ENCODE measurements at places on chromosomes 1 and 21.

DNA sequence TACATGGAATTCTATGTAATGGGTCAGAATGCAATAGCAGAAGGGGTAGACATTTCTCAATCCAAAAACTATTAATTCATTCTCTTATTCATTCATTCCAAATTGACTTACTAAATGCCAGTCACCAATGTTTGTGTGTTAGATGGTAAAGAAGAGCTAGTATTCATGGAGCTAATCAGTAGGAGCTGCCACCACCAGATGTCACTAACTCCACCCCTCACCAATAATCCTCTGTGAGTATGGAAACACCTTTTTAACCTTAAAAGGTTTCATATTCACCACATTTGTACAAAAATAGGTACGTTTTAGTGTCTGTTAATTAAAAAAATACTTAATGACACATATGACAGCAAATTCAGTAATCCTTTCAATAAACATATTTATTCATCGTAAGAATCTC is 131.8 kb upstream of the PKN2 start:
- DNase-seq: no peak

GRCh38 chr1:160226623-160227022 is 21.4 kb downstream of the PEA15 start:
- no peak for DNase-seq

- DNase-seq: no peak
Measured at GRCh38 chr1:45503462-45504360, 3.6 kb downstream of the MMACHC start.

DNA sequence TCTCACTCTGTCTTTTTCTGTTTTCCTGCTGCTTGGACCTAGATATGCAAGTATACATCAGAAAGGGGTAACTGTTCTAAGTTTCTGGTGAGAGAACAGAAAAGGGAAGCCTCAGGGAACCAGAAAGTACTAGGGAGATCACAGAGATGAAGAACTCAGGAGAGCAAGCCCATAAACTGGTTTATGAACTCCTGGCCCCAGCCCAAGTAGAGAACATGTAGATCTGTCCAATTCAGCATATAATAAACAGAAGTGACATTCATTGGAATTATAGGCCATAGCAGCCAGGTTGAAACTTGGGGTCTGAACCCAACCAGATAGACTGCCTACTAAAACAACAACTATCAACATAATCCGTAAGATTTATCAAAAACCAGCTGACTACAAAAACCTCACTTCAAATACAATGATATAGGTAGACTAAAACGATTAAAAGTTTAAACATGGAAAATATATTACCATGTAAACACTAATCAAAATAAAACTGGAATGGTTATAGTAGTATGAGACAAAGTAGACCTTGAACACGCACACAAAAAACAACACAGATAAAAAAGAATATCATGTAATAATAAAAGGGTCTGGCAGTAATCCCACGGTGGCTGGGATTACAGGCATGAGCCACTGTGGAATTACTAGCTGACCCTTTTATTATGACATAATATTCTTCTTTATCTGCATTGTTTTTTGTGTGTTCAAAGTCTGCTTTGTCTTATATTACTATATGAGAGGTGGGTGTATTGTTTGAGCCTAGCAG is 65.0 kb downstream of the ZSWIM5 start:
- DNase-seq: no peak

DNA sequence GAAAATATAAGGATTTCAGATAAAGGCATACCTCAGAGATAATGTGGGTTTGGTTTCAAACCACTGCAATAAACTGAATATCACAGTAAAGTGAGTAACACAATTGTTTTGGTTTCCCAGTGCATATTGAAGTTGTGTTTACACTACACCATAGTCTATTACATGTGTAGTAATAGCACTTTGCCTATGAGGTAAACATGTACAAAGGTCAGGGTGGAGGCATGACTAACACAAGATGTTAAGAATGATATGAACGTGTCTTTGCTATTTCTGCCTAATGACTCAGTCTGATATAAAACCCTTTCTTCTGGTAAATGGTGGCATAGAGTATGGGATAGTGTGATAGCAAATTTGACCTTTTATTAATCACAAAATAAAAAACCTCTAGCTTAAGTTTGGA is 621.5 kb upstream of the ADGRL2 start:
- DNase-seq: no peak

DNA sequence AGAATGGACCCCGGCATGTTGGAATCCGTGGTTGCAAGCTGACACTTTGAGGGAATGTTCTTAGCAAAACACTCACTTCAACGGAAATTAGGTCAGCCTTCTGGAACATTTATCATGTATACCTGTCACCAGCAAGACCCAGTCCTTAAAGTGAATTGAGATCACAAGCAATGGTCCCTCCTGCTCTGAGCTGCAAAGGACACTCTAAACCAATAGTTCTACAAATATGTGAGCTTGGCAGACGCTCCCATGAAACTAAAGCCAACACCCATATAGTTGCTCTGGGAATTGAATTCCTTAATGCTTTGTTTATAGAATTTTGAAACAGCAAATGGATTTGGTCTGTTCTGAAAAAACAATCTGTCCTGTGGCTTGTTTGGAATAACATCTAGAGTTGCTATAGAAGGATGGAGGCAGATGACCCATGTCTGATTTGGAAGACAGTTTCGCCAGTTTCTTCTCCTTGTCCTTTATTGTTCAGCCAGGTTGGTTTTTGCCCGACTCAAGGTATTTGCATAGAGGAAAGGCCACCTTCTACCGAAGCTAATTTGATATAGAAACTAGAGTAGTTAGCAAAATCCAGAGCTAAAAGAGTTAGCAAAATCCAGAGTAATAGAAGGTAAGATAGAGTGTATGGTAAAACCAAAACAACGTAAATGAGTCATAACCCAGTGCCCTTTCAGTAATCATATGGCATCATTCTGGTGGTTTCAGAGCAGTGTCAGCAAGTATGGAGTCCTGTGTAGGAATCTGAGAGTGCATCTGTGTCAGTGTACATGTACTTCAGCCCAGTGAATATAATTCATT is 236.2 kb downstream of the NFIA start:
- DNase-seq: no peak

DNA sequence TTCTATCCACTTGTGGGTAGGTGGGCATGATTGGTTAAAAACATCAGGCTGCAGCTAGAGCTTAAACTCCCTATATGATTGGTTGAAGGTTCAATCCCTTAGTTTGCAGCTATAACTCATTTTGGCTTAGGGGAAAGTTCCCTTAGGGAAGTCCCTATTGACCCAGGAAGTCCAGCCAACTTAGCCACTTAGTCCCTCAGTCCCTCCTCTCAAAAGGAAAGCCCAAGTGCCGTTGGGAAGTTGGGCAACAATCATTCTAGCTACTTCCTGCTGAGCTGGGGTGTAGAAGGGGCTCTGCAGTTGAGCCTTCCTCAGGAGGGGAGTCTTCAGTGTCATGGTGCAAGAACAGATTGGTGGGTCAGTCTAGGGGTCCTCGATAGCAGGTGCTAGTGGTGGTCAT is 12.2 kb downstream of the MSTO1 start:
- no peak for DNase-seq

DNA sequence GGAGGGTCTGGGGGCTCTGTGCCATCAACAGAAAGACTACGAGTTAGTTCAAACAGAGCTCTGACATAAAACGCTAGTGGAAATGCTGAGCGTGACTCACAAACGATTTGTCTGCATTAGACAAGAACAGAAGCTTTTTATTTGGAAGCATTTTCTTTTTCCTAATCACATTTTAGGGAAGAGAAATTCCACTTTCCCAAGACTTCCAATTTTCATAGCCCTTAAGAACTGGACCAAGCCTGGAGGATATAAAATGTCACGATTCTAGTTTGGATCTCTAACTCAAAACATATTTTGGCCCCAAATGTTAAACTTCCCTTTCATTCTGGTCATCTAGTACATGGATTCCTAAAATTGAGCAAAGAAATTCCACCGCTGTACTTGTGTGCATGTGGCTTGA is 320.0 kb downstream of the PCP4 start:
- no peak for DNase-seq

GRCh38 chr1:57115030-57115614 is 149.3 kb upstream of the C8B start:
- DNase-seq: no peak

- DNase-seq: no peak
Measured at GRCh38 chr21:42596657-42597056, 56.8 kb upstream of the PDE9A start.

GRCh38 chr1:115189814-115190539 is 100.7 kb upstream of the TSPAN2 start:
- DNase-seq: no peak

DNA sequence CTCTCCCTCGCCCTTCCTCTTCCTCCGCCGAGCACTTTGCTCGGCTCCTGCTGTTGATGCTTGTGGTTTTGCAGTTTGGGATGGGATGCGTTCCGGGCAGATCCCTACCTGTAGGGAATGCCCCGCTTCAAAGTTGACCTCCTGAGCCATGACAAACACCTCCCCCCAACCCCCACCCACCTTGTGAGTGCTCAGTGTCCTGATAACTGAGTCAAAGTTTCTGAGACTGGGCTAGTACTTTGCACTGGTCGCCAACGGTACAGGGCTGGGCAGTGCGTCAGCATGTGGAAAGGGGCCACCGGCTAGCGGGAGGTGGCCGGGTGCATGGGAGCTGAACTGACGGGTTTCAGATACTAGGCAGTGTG is 771 bp downstream of the RABGAP1L start:
- DNase-seq: peak; percentile 6

DNA sequence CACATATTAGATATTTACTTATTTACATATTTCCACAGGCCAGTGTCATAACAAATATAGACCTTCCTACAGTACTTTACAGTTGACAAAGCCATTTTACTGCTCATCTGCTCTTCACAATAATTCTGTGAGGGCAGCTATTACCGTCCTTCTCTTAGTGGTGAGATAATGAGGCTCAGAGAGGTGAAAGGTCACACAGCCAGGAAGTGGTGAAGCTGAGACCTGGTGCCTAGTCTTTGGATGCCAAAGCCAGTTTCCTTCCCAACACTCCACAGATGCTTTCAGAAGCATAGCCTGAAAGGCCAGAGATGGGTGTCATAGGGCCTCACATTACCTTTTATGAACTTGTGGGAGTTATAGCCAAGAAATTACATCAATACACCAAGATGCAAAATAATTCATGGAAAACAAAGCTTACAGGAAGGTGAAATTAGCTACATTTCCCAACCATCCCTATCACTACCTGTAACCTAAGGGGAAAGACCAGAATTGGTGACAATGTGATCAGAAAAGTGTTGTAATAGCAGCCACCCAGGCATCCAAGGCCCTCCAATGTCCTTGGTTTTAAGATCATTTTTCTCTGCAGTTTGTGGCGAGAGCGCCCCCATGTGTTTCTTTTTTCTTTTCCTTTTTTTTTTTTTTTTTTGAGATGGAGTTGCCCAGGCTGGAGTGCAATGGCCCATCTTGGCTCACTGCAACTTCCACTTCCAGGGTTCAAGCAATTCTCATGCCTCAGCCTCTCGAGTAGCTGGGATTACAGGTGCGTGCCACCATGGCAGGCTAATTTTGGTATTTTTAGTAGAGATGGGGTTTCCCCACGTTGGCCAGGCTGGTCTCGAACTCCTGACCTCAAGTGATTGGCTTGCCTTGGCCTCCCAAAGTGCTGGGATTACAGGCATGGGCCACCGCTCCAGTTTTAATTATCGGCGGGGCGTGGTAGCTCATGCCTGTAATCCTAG is 26.5 kb upstream of the RPL11 start:
- no peak for DNase-seq

GRCh38 chr21:34092262-34092921 is 19.0 kb downstream of the MRPS6 start:
- no peak for DNase-seq

- DNase-seq: no peak
Measured at GRCh38 chr1:16199700-16200099, 12.8 kb downstream of the ARHGEF19 start.

DNA sequence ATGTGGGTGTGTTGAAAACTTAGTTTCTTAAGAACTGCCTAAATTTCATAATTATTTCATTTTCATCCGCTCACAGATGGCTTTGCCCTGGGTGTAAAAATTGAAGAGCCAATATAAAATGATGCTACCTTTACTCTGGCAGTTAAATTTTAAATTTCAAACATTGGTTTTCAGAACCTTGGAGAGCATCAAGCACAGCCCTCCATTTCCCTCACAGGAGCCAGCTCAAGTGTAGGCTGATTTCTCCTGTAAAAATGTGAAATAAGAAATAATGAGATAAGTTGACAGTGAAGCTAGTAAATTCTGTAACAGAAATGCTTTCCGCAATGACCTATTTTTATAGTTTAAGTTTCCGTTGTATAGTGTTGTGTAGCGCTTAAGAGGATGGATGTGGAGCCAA is 53.9 kb upstream of the AKT3 start:
- DNase-seq: no peak

GRCh38 chr1:46749404-46749803 is 30.5 kb upstream of the EFCAB14 start:
- no peak for DNase-seq

DNA sequence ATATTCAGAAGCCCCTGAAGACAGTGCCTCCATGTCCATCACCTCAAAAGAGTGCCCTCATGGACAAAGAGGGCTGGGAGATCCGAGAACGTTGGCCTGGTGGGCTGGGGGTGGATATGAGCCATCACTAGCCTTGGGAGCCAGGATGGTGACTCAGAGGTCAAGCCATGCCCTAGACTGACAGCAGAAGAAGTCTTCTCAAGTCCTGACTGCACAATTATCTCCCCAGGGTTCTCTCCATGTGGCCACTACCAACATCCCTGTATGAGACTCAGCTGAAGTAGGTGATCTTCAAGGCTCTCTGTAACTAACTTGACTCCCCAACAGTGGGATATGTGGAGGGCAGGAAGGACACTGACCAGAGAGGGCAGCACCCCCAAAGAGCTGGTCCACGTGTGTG is 7.1 kb upstream of the USF1 start:
- no peak for DNase-seq

GRCh38 chr21:42878678-42878992 is 704 bp downstream of the WDR4 start:
- DNase-seq: no peak

GRCh38 chr1:232014941-232015340 is 388.4 kb downstream of the DISC1 start:
- no peak for DNase-seq

DNA sequence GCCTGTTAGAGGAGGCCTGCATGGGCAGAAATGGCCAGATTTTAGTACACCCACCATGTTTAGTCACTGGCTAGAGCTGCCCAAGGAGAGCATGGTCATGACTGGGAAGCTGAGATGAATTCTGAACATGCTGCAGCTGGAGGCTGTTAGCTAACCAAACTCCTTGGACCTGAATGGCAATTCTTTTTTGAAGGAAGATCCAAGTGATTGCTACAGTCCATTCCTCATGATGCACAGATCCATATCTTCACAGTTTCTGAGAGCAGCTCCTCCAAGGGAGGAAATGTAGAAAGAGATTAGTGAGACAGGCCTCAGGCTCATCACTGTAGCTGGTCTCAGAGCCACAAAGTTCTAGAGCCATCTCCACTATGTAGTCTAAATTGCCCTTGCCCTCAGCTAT is 11.1 kb downstream of the ZFYVE9 start:
- no peak for DNase-seq

- no peak for DNase-seq
Measured at GRCh38 chr1:29632806-29633615, 396.7 kb downstream of the PTPRU start.

- DNase-seq: no peak
Measured at GRCh38 chr21:22062472-22063139, 1064.4 kb downstream of the NCAM2 start.

All from activated T-helper 1 cell treated with anti-CD3 and anti-CD28 coated beads, Interleukin-2, amount 50 U/mL, for 16 hours (primary cell).